C1 segment of cervical spinal cord (tissue), 14 donors: ENCODE measurements at places on chromosomes 6 and 20.

GRCh38 chr6:132202574-132202973, 198.7 kb downstream of the MOXD1 start:
- DNase-seq, result no peak

DNA sequence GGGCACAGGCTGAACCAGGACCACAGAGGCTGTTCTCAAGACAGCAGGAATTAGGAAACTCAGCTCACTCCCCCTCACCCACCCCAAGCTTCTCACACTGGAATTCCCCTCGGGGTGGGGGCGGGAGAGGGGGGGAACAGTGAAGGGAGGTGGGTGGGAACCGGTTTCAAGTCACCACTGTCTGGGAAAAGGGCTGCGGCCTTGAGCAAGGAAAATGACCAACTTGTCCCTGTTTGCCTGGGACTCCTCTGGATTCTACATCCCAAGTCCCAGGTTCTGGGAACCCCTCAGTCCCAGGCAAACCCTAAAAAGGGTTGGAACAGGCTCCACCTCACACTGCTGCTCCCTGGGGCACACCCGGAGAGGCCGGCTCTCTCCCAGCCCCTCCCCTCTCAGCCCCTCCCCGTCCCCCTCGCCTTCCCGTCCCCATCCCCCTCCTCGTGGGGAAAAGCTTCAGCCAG, 230.7 kb downstream of the TFAP2C start:
- no peak for DNase-seq

- DNase-seq, result no peak
Measured at GRCh38 chr20:8021541-8022269, 2.1 kb upstream of the TMX4 start.

DNA sequence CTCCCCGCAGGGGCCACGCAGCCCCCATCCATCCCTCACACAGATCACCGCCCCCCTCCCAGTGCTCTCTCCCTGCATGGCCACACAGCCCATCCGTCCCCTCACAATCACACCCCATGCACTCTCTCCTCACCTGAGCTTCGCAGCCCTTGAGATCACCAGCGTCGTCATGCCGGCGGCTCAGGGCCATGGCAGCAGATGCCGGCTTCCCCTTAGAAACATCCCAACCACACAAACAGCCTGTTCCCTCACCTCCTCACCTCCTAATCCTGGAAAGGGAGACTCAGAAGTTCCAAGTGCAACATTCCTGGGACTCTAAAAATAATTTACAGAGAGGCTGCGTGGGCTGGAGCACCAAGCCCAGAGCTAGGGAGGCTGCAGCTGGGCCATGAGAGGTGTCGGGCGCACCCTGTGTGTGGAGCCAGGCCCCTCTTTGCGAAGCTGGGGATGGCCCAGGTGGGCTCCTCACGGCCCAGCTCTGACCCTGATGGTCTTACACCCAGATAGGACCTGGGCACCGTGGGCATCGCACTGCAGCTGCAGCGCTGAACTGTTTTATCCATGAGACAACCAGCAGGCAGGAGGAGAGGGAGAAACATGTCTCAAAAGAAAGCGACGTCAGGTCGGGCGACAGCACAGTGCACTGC, 125.3 kb downstream of the DLL1 start:
- DNase-seq, result no peak

DNA sequence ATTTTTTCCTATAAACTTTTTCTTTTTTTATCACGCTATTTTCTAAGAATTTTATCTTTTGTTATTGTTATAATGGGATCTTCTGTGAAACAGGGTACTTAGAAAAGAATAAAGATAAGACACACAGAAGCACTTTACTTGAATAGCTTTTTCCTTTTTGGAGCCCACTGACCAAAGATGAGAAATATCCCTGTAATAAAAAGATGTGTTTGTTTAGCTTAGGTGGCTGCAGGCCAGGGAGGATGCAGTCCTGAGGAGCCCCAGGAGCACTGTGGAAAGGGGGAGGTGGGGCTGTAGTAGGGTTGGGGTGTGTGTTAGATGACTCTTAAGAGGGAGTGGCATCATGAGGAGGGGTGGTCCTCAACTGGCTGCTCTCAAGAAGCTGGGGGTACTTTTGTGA, 128.6 kb downstream of the ARID1B start:
- DNase-seq, result no peak

- no peak for DNase-seq
Measured at GRCh38 chr20:58512808-58513552, 2.2 kb downstream of the APCDD1L start.

DNA sequence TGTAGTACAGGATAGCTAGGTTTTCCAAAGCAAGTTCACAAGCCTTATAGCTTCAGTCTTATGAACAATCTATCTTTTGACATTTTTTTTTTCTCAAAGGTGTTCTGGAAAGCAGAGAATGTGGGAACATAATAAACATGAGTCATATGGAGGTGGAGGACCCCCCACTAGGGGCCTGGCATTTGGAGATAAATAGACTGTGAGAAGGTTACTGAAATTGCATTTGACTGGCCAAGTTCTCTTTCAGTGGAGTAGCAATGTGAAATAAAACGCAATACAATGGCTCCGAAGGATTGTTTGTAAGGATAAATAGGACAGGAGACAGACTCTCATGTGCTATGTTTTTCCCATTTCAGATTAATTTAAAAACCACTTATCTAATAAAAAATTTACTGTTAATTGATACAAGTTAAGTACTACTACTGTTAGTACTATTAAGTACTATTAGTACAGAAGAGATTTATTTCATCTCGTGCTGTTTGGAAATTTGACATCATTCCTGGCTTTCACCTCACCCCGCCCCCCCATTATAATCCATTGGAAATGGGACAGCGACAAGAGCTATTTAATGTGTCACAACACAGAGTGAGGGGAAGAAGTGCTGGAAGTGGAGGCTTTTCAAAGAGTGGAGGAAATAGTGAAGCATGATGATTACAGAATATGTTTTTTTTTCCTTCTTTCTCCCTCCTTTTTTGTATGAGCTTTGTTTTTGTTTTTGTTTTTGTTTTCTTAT, 122.6 kb upstream of the ID4 start:
- DNase-seq, result no peak

GRCh38 chr6:52507557-52508260, 69.2 kb downstream of the TRAM2 start:
- DNase-seq, result no peak

GRCh38 chr6:54655162-54655561, 191.4 kb upstream of the FAM83B start:
- DNase-seq, result no peak

DNA sequence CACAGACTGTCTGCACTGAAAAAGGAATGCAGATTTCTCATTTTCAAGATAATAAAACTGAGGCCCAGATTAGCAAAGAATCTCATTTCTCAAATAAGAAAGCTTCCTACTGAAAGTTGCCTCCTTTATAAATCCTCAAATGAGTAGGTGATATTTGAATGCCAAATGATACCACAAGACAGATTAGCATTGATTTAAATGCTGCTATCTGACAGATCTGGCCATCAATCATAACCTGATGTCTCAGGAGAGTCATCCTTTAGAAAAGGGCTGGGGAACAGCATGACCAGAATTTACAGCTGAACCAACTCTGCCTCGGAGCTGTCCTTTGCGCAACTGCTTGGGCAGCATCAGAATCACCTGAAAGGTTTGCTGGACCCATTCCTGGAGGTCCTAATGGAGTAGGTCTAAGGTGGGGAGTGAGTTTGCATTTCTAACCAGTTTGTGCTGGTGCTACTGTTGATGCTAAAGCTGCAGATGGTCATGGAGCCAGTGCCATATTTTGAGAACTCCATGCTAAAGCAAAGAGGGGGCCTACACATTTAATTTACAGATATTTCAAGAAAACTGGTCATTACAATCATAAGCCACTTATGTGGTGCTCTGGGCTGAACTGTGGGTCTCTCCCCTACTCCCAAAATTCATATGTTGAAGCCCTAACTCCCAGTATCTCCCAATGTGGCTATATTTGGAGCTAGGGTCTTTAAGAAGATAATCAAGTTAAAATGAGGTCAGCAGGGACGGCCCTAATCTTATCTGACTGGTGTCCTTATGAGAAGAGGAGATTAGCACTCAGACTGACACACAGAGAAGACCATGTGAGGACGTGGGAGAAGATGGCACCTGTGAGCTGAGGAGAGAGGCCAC, 295.5 kb upstream of the JARID2 start:
- DNase-seq, result no peak

GRCh38 chr6:107535626-107536025, 45.7 kb downstream of the SOBP start:
- no peak for DNase-seq

- no peak for DNase-seq
Measured at GRCh38 chr20:57114290-57115005, 152.0 kb downstream of the BMP7 start.

DNA sequence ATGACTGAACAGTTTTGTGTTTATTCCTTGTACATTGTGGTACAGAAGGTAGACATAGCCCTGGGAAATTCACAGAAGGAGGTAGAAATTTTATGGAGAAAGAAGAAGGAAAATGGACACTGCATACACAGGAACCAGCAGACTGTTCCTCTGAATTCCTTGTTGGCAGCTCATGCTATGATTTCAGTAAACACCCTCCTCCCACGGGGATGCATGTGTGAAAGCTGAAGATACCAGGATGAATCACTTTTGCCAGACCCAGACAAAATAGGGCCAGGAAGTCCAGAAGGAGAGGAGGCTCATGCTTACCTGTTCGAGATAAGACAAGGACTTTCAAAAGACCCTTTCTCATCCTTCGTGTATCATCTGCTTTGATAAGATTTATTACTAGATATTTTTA, 110.3 kb upstream of the GGTLC1 start:
- DNase-seq, result no peak

GRCh38 chr6:144758602-144759001, 473.5 kb downstream of the UTRN start:
- no peak for DNase-seq

DNA sequence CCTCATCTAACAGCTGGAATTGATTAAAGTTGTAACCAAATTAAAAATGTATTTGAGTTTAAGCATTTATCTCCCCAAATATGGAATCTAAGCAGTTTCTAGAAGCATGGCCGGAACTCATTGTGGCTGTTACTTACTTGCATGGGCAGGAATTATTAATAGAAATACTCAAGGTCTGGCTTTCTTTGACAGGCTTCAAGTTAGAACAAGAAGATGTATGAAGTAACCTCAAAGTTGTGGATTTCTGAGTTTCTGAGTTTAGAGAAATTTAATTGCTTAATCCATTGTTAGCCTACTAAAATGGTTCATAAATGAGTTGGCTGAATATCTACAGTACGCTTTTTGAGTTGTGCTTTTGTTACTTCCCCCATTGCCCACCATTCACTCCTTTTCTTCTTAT, 7.7 kb downstream of the CARMIL1 start:
- no peak for DNase-seq

- DNase-seq, result no peak
Measured at GRCh38 chr6:21845018-21845417, 251.5 kb downstream of the SOX4 start.

- no peak for DNase-seq
Measured at GRCh38 chr6:158316022-158316421, 3.8 kb downstream of the TULP4 start.

DNA sequence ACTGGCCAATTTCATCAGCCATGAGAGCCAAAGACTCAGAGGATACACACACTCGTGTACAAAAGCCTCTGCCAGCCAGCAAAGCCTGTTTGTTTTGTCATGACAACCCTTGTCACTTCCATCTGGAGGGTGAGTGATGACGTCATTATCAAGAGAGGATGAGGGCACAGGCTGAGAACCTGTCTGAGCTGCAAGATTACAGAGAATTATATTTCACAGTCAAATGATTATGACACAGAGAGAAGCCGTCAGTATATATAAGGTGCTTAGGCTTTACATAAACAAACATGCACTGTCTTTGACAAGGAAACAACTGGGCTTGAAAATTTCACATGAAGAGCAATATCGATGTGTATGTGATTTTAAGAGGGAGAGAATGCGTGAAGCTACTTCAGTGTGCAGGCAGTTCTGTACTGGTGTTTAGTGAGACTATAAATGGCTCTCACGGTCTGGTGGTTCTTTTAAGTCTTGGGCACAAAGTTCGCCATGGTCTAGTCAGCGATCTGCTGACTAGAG, 36.5 kb upstream of the BCLAF1 start:
- DNase-seq, result no peak

DNA sequence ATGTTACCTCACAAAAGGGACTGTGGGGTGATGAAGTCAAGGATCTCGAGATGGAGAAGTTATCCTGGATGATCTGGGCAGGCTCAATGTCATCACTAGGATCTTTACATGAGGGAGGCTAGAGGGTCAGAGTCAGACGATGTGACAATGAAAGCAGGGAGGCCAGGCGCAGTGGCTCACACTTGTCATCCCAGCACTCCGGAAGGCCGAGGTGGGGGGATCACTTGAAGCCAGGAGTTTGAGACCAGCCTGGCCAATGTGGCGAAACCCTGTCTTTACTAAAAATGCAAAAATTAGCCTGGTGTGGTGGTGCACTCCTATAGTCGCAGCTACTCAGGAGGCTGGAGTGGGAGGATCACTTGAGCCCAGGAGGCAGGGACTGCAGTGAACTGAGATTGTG, 68.8 kb downstream of the TTLL2 start:
- DNase-seq, result no peak

GRCh38 chr6:45619211-45619760, 241.6 kb upstream of the SUPT3H start:
- no peak for DNase-seq

DNA sequence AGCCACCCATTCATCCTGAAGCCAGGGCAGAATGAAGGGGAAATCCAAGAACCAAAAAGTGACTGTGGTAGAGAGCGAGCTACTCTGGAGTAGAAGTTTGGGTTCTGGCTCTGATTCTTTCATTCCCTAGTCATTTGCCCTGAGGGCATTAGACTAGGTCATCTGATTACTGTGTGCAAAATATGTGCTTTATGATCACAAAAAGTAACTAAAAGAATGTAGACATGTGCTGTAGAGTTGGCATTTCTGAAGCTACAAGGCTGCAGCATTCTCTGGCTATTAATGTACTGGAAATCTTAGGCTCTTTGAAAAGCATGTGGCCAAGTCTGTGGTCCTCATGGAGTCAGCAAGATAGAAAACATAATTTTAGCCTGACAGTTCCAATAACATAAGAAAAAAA, 94.2 kb downstream of the TBC1D7 start:
- DNase-seq, result no peak

GRCh38 chr6:82364087-82365015, 734 bp downstream of the TPBG start:
- no peak for DNase-seq

GRCh38 chr6:11054722-11055121, 10.6 kb upstream of the ELOVL2 start:
- no peak for DNase-seq

DNA sequence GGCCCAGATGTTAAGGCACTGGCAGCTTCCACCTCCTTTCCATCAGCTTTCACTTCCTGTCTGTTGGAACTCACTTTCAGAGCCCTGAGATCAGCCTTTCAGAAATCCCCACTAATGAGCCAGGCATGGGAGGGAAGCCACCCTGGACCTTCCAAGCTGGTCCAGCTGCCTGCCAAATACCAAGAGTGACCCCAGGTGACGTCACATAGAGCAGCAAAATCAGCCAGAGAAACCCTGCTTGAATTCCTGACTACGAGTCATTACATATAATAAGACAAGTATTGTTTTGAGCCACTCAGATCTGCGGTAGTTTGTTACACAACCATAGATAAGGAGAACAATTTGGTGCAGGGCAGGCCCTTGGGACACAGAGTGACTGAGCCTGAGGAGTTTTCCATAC, 556.0 kb upstream of the JAG1 start:
- DNase-seq, result no peak
